Suppressor macrophage (primary cell): ENCODE measurements at places on chromosomes 2 and 18.

DNA sequence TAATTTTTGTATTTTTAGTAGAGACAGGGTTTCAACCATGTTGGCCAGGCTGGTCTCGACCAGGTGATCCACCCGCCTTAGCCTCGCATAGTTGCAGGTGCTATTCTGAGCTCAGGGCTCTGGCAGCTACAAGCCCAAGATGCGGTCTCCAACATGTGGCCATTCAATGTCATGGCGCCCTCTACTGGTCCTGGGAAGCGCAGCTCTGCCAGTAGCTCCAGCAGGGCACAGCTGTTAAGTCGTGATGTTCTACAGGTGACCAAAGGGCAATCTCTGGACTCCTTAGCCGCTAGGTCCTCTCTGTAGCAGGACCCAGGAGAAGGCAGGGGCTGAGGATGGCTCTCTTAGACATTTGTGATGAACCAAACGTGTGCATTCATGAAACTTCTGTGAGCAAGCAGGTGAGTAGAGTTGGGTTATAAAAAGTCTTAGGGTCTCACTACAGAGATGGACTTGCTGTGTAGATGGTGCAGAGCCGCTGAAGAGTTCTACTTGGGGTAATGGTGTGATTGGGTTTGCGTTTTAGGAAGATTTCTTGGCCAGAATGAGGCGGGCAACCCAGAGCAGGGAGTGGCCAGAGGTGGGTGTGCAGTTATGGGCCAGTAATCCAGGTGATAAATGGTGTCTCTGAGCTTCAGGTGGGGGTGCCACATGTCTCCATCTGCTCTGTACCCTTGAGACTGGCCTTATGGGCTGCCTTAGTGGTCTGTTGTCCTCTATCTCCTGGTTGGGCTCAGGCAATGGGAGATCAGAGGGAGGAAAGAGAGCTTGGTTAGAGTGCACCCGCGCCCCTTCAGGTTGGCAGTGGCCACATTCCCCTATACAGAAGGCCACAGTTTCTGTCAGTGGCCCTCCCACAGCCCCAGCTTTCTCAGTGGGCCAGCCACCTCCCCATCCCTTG lies 31.0 kb downstream of the IL37 start:
- DNase-seq = peak; percentile 89

DNA sequence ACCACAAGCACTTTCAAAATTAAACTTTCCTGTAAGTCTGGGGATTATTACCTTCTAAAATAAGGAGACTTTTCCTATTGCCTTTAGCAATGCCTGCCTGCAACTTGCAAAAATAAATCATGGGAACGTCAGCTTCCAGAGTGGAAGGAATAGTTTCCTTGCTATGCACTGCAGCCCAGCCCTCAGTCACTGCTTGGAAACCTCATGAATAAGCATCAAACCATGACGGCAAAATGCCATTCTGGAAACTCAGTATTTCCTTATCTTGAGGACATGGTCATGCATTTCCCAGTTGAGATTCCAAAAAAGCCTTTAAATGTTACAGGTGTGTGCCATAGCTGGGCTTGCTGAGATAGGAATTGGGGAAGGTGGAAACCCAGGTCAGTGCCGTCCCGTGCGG lies 84.2 kb upstream of the OTOS start:
- no peak for DNase-seq

DNA sequence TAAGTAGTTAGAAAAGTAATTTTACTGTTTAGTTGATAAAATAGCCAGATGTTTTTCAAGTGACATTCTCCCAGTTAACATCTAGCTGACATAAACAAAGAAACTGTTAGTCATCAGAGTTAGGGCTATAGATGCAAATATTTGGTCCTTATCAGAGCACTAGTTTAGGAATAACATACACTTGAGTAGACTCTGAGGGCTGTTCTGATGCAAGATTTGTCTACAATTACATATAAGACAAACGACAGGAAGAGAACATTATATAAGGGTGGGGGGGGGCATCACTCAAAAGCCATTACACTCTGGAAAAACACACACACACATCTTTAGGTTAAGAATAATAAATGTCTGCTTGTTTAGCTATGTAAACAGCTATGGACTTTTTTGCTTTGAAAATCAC lies 554.4 kb upstream of the LRRTM1 start:
- no peak for DNase-seq

DNA sequence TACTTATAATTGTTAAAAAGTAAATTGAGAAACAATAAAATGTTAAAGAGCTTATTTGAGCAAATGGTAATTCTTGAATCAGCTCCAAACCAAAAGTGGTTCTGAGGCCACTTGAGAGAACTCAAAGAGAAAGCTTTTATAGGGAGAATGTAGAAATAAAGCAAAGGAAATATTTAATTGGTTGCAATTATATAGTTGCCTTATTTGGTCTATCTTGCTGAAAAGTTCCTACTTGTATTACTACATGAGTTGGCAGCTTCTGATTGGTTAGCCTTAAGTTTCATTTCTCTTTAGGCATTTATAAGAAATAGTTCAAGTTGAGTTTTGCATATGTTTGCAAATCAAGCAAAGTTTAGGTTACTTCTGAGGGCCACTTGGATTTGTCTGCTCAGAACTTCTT lies 38.1 kb downstream of the SCN2A start:
- no peak for DNase-seq

DNA sequence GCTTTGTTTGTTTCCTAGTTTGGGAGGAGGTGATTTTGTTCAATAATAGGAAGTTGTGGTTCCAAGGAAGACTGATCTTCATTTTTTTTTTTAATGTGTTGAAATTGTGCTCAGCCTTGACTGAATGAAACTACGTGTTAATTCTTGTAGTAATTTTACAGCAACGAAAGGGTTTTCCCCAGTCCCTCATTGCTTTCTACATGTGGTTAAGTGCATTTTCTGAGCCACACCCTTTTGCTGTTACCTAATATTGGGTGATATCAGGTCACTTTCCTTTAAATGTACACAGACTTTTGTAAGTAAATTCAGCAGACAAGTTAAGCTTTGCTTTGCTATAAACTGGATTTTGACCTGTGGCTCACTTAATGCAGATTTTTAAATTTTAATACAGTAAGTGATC lies 73.6 kb downstream of the OTX1 start:
- DNase-seq = peak; percentile 39

GRCh38 chr2:10535703-10536102 lies 87.6 kb upstream of the ODC1 start:
- DNase-seq = no peak
